ENCODE measurements at places on chromosomes 16 and 17. TPM values are rescaled to one million over a fixed set of nuclear protein-coding genes. Genes with fewer than 3 reads are reported as not detected.

Gene SNAI3
- not detected for total RNA-seq

Gene RTN4RL1
- total RNA-seq, result under 0.01 TPM

Gene HOXB3
- total RNA-seq, result 3.5 TPM

Gene LGALS9
- total RNA-seq, result 2.5 TPM

Gene KRT33A
- total RNA-seq, result not detected

Gene ELMO3
- total RNA-seq, result 0.38 TPM

Gene NEUROD2
- total RNA-seq, result not detected

Gene CD300E
- total RNA-seq, result not detected

Gene CD79B
- 5.4 TPM for total RNA-seq

Gene ZG16
- not detected for total RNA-seq

Gene STAT3
- 101 TPM for total RNA-seq

Gene CD7
- total RNA-seq, result not detected
